ENCODE measurements at places on chromosomes 13 and 19.

DNA sequence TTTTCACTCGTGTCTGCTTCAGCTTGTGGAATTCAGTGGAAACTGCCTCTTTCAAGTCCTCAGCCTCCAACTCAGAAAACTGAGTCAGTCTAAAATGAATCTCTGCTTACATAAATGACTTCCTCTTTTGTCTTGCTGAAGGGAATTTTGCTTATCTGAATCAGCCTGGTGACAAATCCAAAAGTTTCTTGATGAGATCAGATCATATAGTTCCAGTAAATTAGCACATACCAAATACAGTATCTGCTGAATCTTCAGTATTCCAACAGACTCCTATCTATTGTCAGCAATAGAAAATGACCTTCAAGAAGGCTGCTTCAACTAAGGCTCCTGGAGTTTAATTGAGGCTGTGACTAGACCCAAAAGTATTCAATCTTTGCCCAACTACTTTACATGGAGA lies 290.0 kb downstream of the MZT1 start:
- no peak for DNase-seq

DNA sequence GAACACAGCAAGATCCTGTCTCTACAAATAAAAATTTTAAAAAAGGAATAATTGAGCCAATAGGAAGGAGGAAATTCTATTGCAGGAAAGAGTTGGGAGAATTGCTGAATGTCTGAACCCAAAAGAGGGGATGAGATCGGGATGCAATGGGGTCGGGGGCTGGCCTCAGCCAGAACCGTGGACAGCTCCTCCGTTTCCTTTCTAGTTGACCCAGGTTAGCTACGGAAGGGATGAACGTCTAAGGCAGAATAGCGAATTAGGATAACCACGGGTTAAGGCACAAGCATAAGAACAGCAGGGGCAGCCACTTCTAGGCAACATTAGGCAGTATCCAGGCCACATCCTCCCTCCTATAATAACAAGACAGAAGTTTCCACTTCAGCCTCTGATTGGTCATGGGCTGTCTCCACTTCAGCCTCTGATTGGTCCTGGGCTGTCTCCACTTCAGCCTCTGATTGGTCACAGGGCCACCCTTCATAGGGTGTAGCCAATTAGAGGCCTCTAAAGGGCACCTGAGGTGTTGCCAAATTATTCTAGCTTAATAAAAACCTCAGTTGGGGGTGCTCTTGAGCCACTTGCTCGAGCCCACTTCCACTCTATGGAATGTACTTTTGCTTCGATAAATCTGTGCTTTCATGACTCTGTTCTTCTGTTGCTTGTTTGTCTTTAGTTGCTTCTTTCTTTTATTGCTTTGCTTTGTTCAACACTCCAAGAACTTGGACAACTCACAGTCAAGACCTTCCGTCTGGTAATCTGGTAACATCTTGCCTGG lies 24.9 kb upstream of the TPM4 start:
- DNase-seq = no peak

DNA sequence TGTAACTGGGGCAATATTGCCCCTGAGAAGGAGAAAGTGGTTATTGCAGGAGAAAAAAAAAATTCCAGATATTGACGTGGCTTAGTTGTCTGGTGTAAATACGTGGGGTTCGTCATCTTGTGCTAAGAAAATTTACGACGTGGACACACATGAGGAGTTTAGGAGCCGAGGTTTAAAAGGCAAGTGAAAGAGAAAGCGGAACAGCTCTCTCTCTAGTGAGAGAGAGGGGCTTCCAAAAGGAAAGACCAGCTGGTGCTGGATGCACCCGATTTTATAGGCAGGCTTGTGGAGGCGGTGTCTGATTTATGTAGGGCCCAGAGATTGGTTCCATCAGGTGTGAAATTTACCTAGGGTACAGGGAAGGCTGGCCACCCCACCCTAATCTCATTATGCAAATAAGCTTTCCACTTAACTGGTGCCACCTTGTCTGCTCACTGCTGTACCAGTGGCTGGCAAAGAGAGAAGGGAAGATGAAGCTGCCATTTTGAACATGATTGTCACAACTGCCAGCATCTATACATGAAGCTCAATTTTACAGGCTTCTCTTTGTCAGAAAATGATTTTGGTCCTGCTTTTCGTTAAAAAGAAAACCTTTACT lies 845.1 kb downstream of the DACH1 start:
- DNase-seq = no peak

DNA sequence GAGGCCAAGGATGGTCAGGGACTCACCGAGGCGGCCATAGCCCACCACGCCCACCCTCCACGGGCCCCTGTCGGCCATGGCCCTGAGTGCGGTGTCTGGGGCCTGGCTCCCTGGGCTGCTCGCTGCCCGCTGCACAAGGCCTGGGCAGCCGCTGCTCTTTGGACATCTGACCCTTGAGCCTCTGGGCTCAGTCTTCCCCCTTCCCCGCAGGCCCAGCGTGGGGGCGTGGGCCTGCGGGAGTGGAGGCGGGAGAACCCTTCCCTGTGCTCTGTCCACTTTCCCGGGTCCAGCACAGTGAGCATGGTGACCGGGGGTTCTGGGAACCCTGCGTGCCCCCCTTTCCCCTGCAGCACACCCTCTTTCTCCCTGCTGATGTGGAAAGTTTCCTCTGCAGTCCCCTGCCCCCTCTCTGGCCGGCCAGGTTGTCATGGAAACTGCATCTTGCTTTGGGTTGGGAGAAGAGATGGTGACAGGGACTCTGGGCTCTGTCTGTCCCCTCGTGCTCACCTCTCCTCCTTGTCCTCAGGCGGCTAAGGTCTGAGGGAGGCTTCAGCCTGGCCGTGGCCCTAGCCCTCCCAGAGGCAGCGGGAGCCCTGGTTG lies at the start of gene ASPDH:
Gene ASPDH (minus strand): TSS at position 168 of the 600 bp plus-strand sequence. CDS start 90 bp downstream, at position 78.
- DNase-seq = no peak

- no peak for DNase-seq
Observed at GRCh38 chr13:113947311-113948033, 26.4 kb downstream of the C13orf46 start.

DNA sequence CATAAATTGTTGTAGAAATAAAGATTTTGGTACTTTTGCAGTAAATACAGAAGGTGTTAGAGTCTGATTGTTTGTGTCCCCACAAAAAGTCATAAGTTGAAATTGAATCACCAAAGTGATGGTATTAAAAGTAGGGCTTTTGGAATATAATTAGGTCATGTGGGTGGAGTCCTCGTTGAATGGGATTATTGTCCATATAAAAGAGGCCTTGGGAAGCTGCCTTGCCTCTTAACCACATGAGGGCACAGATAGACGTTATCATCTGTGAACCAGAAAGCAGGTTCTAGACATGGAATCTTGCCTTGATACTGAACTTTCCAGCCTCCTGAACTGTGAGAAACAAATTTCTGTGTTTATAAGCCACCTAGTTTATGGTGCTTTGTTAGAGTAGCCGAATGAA lies 186.8 kb downstream of the PRR20E start:
- DNase-seq = no peak

GRCh38 chr13:98370806-98371515 lies 193.9 kb upstream of the RNF113B start:
- no peak for DNase-seq

DNA sequence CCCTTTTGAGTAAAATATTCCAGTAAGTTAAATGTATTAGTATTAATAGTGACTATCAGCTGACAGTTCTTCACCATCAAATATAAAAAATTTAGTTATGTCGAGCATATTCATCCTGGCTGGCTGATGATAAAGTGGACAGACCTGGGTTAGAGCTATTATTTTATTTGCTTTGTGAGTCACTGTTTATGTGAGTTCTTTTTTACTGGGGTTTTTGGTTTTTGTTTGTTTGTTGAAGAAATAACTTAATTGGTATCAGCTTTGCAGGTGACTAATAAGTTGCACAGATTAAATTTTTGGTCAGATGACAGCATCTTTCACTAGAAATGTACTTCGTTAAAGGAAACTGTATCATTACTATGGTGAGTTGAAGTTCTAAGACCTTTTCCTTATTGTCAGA lies 224.7 kb downstream of the GGACT start:
- DNase-seq = no peak

DNA sequence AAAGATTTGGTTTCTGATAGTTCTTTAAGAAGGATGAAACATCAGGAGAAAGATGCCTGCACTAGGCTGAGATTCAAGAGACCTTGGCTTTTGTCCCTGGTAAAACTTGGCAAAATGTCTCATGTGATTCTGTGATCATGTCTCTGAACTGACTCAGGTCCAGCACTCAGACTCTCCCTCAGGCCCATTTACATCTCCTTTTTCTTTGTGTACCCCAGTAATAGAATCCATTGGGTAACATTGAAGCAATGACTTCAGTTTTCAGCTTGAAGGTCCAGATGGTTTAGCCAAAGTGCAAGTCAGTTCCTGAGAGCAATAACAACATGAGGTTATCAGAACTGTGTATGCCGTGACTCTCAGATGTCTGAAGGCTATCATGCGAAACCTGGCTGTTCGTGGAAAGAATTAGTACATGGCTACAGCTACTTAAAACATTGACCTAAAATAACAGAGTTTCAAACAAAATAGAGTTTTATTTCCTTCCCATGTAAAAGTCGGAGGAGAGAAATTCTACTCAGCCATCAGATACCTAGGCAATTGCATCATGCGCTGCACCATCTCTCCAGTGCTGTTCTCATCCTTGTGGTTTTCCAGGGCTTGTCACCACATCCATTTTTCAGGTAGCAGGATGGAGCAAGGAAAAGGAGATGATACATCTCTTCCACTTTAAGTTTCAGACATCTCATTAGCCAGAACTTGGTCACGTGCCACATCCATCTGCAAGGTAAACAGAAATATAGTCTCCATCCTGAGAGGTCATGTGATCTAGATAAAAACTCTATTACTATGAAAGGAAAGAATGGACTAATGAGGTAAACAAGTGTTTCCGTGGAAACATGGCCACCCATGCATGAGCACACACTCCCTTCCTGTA lies 117.3 kb downstream of the POSTN start:
- no peak for DNase-seq

- peak; percentile 45 for DNase-seq
Observed at GRCh38 chr19:47445937-47446402, 25.7 kb downstream of the SLC8A2 start.

DNA sequence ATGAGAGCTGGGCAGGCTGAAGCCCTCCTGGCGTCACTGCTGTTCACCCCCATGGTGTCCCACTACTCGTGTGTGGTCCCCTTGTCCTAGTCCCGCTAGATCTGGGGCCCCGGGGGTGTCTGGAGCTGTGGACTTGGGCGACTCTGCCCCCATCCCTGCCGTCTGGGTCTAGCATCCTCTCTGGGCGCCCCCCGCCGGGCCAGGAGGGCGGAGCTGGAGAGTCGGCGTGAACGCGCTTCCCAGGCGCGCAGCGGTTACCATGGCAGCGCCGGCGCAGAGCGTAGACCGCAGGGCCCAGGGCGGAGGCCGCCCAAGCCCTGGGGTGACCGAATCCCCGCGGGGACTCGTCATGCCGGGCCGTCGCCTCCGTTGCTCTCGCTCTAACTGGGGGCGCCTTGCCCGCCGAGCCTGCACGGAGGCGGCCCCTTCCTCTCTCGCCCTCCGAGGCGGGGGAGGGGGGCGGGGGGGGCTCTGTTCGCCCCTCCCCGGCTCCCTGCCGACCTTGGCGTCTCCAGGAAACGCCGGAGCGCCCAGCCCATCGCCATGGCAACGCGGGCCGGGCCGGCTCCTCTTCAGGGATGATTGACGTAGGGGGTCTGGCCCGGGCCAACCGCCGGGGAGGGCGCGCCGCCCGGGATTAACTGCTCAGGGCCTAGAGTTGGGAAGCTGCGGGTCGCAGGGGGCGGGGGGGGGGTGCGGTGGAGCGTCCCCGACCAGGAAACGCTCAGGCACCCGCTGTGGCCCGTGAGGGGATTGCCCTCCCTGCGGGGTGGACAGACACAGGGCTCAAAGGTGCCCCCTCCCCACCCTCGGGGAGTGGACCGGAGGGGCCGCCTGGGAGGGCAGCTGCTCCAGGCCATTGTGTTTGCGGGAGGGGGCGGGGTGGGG lies 8.9 kb downstream of the ISYNA1 start:
- DNase-seq = peak; percentile 56

GRCh38 chr13:81957121-81957520 lies 1616.2 kb upstream of the SPRY2 start:
- DNase-seq = no peak

DNA sequence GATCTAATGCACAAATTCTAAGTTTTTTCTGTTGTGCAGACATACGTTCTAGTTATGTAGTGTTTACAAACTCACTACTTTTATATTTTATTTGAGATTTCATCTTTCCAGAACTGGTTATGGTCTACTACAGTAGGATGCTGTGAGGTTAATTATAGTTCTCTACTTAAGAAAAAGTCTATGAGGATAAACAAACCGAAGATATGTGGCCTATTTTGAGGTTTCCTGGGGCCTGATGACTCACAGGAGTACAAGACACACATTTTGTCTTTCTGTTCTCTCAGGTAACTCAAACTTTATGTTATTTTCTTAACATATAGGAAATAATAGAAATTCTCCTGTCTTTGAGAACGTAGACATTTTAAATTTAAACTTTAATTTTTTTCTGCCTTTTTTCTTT lies 45.1 kb downstream of the PCDH20 start:
- no peak for DNase-seq

GRCh38 chr13:20151612-20152011 lies 9.2 kb downstream of the GJA3 start:
- DNase-seq = no peak

DNA sequence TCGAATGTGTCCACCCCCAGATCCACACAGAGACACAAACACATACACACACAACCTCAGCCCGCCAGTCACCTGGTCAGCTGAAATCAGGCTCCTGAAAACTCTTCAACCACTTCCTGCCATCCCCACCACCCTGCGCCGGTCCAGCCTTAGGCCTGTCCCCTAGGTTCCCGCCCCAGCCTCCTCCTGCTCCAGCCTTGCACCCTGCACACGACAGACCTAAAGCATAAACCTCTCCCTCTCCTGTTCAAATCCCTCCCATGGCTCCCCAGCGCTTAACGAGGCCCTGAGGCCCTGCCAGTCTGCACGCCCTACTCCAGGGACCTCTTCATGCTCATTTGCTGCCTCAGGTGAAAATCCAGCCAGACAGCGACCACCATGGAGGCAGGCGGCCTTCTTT lies 7.1 kb downstream of the PNMA8B start:
- DNase-seq = no peak

DNA sequence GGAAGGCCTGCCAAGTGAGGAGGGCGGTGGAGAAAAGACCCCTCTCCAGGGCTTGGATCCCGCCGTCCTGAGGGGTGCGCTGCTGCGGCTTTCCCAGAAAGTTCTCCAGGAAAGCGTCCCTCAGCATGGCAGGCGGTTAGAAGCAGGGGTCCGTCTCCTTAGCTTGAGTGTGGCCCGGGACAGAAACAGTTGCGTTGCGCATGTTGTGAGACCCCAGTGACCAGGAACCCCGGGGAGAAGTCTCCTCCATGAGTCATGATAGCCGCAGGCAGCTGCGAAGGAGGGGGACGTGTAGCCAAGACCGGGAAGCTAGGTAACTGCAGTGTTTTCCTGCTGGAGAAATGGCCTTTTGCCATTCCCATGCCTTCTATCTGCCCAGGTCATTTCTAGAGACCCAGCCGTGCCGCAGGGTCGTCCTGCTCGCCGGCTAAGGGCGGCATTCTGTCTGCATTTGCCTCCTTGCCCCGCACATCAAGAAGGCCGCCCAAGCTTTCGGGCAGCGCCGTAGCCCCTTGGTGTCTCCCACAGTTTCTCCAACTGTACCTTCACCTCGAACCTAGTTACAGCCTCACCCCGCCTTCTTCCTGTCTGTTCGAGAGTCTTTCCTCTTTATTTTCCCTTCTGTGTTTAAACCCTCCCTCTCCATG lies 64.3 kb downstream of the TM9SF2 start:
- no peak for DNase-seq
